ENCODE measurements at places on chromosomes 1 and 21.

DNA sequence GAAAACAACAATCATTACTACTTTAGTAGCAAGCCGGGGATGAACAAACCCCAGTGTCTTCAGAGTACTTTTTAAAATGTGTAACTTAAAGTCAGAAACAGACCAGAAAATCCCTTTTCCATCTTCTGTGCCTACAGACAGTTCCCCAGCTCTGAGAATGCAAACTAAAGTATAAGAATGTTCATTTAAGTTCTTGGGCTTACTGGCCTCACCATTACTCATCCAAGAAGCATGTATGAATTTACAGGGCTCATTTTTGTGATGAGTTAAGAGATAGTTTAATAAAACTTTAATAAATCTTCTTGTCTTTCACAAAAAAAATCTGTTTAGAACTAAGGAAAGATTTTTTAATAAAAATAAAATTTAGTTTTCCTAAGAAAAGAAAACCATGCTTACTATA is 4.6 kb downstream of the LPGAT1 start:
- DNase-seq, result no peak

DNA sequence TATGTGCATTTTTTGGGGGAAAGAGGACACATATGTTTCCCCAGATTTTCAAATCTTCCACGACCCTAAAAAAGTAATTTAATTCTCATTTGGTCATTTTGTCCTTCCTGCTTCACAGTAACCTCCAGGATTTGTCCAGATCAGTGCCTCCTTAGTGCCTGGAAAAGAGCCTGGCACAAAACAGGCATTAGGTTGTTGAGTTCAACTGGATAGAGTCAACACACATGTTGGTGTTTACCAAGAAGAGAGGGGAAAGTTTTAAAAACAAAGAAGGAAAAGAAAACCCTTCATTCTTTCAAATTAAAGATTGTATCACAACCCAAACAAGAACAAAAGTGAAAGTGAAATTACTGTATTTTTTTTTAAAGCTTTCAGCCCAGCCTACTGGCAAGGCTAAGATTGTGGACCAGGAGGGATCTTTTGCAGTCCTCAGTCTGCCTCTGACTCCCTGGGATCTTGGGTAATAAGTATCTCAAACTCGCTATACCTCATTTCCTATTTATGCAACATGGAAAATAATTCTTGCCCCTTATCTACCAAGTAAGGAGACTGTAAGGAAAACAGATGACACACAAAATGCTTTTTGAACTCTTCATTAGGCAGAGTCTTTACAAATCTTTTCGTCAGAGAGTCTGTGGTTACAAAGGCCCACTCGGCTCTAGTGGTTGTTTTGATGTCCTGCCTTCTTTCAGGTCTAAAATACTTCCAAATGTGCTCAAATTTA is 57.8 kb downstream of the ZNF281 start:
- DNase-seq, result no peak

GRCh38 chr1:116962987-116963639 is 38.4 kb upstream of the CD101 start:
- no peak for DNase-seq

- DNase-seq, result no peak
Measured at GRCh38 chr21:45809421-45809820, 165.9 kb downstream of the PCBP3 start.

- DNase-seq, result peak; percentile 37
Measured at GRCh38 chr1:109637446-109637845, 17.8 kb downstream of the AMPD2 start.

GRCh38 chr1:211710566-211711314 is 35.3 kb upstream of the NEK2 start:
- no peak for DNase-seq

- DNase-seq, result no peak
Measured at GRCh38 chr1:209900734-209901133, 37.3 kb upstream of the SYT14 start.

DNA sequence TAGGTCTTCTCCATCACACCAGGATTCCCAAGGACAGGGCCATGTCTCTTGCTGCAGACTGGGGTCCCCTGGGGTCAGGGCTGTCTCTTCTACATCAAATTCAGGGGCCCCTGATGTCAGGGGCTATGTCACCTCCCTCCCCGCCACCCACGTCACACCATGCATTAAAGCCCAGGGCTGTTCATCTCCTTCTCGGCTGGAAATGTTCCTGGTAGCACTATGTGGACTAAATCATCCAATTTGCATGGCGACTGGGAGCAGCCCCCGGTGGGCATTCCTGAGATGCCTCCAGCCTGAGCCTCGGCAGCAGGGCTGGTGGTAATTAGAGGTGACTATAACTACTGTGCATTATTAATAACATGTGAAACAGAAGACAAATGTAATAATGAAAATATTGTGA is 151.7 kb upstream of the HMGB4 start:
- no peak for DNase-seq

Measured in aorta (tissue), 5 donors.